ENCODE measurements at places on chromosomes 5 and 9. TPM values are rescaled to one million over a fixed set of nuclear protein-coding genes. Genes with fewer than 3 reads are reported as not detected.

CCDC152 gene
- not detected for total RNA-seq

ALDOB gene
- not detected for total RNA-seq

DNA sequence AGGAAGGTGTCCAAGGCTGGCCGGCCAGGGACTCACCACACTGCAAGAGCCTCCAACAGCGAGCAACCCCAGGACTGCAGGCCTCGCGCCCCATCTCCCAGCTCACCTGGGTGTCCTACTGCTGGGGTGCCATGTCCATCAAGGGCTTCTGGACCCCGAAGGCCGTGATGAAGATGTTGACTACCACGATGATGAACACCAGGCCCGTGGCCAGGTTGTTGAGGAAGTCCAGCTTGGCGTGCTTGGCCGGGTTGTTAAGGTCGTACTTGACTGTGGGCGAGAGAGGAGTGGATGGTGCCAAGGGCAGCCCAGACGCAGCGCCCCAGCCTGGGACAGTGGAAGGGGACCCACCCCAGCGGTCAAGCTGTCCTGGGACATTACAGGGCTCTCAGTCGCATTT lies 9.3 kb downstream of the NINJ1 start:
- DNase-seq = no peak

- no peak for DNase-seq
Observed at GRCh38 chr5:81925981-81926380, 45.8 kb upstream of the ATG10 start.

GRCh38 chr9:22622815-22623214 lies 176.2 kb downstream of the DMRTA1 start:
- DNase-seq = no peak

- no peak for DNase-seq
Observed at GRCh38 chr9:8486095-8486494, 686.5 kb upstream of the DMAC1 start.

DNA sequence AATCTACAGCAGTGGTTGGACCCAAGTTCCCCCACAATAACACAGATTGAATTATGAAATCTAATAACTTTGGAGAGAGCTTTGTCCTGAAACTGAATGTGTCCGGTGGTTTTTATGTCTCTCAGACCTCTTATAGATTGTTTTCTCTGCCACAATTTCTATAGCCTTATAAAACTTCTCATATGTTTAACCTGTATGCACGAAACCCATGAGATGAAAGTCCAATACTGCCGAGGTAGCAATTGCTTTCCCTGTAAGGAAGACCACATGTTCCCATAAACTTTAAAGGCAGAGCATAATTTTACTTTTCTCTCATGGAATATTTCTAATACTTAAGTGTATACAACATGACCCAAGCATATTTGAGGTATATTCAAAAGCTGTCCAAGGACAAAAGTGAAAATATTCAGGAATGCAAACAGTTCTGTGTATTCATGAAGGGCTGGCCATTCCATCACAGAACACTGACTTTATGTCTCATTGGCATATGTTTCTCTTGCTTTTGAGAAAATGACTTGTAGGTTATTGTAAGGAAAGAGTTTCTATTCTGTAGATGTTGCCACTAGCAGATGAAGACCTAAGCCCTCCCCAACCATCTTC lies 94.4 kb upstream of the TLE4 start:
- DNase-seq = no peak

- no peak for DNase-seq
Observed at GRCh38 chr5:72584466-72584865, 77.3 kb upstream of the ZNF366 start.

DNA sequence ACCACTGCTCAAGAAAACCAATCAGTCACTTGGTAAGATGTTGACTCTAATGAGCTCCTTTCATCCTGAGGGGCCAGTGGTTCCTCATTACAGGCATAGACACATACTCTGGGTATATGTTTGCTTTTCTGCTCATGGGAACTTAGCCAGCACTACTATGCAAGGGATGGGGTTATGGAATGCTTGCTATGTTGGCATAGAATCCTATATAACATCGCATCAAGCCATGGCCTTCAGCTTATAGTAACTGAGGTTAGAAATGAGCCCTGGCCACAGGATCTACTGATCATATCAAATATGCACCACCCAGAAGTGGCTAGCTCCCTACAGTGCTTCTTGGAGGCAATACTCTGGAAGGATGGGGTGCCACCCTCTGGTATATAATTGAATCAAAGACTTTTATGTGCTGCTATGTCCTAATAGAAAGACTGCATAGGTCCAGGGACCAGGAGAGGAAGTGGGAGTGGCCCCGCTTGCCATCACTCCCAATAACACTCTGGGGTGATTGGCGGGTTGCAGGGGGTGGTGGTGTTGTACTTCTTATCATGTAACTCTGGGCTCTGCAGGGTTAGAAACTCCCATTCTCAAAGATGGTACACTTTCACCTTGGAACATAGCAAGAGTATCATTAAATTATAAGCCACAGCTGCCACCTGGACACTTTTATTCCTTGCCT lies 70.3 kb downstream of the ZNF366 start:
- no peak for DNase-seq

Measured in OCI-LY7 (cell line).